GM12865 (cell line): ENCODE measurements at places on chromosomes 1 and 21.

DNA sequence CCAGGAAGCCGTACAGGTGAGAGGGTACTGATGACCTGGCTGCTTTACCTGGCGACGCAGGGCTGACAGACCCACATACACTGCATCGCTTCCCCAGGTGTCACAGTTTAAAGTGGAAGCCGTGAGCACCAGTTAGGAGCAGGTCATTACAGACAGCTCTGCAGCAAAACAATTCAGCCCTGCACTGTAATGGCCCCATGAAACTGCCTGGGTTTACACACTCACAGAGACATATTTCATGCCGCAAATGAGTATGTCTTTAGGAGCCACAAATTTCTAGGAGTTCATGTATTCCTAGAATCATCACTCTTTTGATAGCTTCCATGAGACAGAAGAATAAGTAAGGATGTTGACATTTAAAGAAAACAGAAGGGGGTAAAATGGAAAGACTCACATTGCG, 723.1 kb downstream of the MATN1 start:
- DNase-seq, result no peak

- DNase-seq, result peak; percentile 13
Observed at GRCh38 chr1:3530926-3531818, 76.7 kb downstream of the ARHGEF16 start.

DNA sequence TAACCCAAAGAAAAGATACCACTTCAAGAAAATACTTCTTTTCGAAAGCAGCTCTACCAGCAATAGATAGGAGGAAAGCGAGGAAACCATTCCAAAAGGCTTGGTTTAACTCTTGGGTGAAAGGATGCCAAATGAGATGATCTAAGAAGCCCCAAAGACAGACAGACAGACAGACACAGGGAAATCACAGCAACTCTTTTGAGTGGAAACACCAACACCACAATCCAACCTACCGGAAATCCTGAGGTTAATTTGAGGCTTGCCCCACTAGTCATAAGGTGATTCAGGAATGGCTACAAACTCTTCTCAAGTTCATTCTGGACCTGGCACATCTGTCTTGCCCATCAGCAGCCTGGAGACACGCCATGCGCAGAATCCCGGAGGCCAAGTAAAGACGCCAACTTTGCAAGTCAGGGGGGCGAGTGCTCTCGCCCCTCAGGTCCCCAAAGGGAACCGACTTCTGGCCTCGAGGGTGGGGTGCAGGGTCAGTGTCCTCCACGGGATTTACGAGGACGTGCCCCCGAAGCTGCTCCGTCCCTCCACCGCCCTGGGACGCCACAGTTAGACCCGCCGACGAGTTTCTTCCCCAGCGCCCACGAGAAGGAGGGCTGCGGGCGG, 778 bp downstream of the EVI5 start:
- peak; percentile 76 for DNase-seq

DNA sequence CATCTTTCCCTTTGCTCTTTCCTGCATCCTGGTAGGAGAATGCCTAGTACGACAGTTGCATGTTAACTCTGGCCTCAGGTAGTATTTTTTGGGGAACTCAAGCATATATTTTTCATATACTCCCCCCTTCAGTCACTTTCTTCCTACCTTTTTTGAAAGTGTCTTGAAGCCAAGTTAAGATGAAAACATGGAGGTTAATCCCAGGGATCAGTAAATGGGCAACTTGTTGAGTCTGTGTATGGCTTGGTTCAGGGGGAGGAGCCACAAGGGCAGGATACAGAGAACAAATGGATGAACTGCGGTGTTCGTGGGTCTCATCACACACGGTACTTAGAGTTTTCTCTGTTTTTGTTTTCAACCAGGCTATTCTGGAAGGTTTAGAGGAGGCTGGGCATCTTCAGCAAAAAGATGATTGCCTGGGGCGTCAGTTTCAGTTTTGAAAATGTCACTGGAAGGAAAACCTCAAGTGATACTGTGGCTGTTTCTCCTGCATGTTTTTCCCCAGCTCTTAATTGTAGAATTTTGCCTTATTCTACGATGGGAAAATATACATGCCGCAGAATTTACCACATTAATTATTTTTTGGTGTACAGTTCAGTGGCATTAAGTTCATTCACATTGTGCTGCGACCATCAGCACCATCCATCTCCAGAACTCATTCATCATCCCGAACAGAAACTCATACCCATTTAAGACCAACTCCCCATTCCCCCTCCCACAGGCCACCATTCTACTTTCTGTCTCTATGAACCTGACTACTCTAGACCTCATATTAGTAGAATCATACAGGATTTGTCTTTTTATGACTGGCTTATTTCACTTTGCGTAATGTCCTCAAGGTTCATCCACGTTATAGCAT, 71.5 kb downstream of the MAP10 start:
- no peak for DNase-seq

DNA sequence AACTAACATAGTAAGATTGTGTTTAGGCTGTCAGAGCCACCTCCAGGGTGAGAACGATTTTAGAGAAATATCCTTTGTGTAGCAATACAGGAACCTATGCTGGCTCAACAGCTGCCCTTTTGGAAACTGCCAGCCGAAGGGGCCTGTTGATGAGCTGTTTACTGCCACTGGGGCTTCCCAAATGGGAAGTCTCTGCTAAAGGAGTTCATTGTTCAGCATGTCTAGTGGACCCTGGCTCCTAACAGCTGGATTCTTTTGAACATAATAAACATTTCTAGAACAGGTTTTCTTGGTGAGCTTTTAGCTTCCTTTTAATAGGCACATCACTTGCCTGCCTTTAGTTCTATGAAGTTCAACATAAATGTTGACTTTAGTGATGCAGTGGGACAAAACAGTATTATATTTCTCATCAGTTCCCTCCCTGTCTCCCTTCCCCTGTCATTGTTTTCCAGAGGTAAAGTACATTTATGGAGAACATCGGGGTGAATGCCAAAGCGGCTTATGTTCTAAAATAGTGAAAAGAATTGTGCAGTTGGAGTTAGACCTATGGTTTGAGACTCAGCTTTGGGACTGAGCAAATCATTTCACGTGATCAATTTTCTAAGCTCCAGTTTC, 57.4 kb downstream of the UCK2 start:
- DNase-seq, result peak; percentile 39

DNA sequence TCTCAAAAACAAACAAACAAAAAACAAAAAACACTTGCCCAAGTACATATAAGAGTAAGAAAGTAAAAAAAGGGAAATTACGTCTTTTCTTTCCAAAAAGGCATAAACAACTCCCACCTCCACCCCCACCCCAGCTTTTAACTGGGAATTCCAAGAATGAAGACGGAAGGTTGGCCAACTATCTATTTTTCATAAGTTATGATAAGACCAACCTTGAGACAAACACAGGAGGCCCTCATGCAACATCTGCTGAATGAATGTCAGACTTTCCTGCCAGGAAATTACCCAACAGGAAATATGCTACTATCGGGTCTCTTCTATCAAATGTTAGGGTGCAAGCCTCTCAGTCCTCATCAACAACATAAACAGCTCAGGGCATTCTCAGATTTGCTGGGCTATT, 1.9 kb downstream of the BSDC1 start:
- no peak for DNase-seq

DNA sequence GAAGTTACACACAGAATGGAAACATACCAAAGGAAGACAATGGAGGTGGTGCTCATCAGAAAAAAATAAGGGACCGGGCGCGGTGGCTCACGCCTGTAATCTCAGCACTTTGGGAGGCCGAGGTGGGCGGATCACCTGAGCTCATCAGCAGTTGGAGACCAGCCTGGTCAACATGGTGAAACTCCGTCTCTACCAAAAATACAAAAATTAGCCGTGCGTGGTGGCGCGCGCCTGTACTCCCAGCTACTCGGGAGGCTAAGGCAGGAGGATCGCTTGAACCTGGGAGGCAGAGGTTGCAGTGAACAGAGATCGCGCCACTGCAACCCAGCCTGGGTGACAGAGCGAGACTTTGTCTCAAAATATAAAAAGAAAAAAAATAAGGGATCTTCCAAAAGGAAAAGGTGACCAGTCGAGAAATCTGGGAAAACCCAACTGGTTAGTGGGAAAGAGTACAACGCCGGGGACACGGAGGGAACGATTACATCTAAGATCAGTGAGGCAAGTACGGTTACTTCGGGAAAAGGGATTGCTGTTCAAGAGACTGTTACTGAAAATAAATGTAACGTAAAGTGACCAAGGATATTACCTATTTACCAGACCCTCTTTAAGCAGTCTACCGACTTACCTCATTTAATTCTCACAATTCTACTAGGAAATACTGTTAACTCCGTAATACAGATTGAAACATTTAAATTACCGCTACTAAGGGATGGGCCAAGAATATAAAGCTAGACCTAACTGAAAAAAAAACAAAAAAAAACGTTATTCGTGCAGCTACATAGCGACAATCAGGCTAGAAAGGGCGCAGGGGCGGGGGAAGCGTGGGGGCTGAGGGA, 822 bp downstream of the CCT3 start:
- DNase-seq, result peak; percentile 7

DNA sequence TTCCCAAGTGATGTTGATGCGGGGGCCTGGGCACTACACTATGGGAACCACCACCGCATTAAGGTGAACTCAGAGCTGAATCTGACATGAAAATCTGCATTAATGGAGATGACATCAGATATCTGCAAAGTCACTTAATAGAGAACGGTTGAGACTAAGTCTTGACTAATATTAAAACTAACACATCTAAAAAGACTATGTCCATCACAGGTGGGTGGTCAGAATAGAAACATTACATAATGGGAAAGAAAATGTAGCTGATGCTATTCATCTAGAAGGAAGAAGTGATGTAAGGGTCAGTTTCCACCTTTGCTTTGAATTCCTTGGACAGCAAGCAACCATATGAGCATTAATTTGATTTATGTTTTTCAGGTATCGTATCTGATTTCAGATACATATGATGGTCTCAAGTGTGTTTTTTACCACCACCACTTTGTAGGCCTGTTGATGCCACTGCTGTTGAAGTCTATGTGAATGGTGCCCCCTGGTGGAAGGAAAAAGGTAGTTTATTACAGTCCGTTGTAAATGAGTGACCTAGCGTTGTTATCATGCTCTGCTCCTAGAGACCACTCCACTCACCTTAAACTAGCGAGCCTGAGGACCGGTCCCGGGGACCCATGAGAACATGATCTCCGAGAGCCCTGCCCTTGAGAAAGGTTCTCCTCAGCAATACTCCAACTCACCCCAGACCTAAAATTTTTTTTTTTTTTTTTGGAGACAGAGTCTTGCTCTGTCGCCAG, 73.5 kb downstream of the BACH1 start:
- DNase-seq, result peak; percentile 88

- DNase-seq, result no peak
Observed at GRCh38 chr1:232011961-232012360, 385.4 kb downstream of the DISC1 start.

GRCh38 chr1:170661646-170662411, 2.1 kb upstream of the PRRX1 start:
- no peak for DNase-seq

- DNase-seq, result no peak
Observed at GRCh38 chr1:210250665-210250997, 18.0 kb downstream of the SERTAD4 start.

GRCh38 chr1:102941366-102941947, 166.9 kb downstream of the COL11A1 start:
- DNase-seq, result no peak

- DNase-seq, result no peak
Observed at GRCh38 chr1:108780937-108781574, 34.6 kb downstream of the STXBP3 start.

DNA sequence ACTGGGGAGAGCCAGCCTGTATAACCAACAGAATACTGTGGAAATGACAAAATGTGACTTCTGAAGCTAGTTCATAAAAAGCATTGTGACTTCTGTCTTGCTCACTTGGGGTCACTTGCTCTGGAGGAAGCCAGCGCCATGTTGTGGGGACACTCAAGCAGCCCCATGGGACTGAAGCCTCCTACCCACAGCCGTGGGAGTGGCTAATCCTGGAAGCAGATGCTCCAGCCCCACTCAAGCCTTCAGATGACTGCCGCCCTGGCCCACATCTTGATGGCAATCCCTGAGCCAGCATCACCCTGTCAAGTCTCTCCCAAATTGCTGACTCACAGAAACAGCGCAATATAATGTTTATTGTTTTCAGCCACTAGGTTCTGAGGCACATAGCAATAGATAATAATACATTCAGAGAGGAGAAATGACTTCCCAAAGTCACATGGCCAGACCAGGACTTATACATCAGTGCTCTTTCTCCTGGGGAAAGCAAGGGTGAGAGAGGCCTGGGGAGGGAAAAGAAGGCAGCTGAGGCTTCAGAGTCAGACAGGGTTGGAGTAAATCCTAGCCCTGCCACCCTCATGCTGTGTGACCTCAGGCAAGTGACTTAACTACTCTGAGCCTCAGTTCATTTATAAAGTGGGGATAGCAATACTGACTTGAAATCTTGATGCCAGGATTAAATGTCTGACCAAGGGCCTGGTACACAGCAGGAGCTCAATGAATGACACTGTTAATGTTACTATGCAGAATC, 5.0 kb upstream of the TNFRSF8 start:
- no peak for DNase-seq

DNA sequence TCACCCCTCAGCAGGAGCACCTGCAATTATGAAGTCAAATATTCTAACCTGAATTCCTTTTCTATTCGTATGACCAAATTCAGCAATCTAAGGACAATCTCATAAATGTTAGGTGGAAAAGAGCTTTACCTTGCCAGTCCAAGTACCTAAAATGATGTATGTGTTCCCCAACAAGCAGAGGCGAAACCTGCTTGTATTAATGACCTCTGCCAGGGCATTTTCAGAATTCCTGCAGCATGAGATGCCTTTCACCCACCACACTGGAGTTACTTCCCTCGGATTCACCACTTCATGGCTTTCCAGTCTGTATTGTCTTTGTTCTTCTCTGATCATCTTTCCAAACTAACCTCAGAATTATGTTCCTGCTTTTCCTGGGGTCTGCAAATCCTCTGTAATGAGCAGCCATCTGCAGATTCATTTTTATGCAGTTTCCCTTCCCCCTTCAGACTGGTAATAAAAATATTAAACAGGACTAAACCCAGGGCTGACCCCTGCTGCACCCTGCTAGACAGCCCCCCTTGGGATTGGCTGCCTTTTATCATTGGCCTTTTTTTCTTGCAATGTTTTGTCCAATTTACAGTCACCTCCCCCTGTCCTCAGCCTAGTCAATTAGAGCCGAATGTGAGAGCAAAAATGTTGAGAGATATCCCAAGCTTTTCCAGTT, 26.6 kb upstream of the CASQ2 start:
- DNase-seq, result no peak

DNA sequence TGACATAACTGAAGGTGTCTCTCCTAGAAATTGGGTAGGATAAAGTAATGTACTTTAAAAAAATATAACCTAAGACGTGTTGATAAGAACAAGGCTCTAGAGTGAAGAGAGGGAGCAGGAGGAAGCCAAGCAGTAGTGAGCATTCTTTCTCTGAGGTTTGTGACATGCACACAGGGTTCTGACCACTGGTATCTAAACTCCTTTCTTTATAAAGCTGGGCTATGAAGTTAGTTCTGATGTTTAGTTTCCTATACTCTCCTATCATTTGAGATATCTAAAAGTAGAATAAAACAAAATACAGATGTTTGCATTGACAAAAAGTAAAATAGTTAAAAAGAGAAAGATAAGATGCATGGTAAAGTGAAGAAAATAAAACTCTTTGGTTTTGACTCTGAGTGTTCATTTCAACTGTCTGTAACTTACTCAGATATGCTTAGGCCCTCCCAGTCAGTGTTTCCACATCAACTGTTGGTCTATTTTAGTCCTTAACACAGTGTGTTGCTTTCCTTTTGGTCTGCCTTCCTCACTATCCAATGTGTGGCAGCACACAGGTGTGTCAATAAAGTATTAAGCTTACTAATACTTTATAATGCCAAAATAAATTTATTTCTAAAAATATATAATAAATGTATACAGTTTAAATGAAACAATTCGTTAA, 543.5 kb downstream of the PTPRC start:
- peak; percentile 29 for DNase-seq

- no peak for DNase-seq
Observed at GRCh38 chr1:33986390-33987095, 122.7 kb downstream of the HMGB4 start.

GRCh38 chr1:203351037-203351625, at the start of gene FMOD:
TSS of gene FMOD (minus strand) at chr1:203351122. CDS start at chr1:203348270, 2,852 bp downstream.
- peak; percentile 18 for DNase-seq
